ENCODE measurements at places on chromosomes 2 and 18.

DNA sequence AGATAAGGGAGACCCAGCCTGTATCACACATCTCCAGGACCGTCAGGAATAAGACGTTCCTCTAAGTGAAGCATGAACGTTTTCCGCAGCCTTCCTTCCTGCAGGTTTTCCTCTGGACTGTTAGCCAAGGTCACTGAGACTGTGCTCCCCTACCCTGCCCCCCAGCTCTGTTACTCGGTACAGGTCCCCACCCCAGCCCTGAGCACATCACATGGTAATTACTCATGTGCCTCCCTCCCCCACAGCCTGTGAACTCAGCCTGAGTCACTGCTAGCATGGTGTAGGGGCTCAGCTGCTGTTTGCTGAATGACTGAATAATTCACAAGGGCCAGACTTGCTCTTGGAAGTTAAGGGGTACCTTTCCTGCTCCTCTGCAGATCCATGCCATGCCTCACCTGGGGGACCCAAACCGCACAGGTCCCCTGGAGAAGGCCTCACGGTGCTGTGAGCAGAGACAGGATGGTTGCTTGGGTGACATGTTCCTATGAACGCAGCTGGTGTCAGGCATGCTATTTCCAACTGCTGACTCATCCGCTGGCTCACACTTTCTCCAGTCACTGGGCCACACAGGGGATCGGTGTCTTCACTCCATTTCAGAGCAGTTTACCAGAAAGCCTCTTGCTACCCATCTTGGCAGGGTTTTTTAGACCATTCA lies 88.2 kb downstream of the PLB1 start:
- no peak for DNase-seq

DNA sequence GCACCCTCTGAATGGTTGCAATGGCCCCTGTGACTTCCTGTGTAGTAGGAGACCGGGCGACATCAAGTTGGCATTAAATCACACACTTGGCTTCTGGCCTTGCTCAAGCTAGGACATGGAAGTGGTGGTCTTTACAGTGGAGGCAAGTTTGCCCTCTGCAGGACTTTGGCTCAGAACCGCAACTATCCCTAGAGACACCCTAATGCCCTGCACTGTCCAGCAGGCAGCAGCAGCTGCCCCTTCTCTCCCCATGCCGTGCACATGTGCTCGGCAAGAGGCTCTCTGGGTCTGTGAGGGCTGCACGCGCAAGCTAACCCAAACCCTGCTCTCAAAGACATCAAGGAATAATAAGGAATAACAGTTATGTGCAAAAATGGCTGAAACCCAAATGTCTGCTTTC lies 106.5 kb downstream of the COL6A3 start:
- DNase-seq = no peak

DNA sequence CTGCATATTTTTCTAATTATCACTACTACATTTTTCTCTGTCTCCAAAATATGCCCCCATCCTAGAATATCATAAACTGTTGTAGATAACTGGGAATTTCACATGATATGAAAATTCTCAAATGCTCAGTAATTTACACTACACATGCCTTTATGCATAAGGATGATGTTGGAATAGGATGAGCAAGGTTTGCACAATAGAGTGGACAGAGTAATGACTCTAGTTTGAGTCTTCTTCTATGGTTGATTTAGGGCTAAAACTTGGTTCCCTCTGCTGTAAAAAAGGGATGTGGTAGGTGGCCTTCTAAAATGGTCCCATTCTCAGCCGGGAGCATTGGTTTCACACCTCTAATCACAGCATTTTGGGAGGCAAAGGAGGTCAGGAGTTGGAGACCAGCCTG lies 129.9 kb downstream of the BCL11A start:
- DNase-seq = no peak

DNA sequence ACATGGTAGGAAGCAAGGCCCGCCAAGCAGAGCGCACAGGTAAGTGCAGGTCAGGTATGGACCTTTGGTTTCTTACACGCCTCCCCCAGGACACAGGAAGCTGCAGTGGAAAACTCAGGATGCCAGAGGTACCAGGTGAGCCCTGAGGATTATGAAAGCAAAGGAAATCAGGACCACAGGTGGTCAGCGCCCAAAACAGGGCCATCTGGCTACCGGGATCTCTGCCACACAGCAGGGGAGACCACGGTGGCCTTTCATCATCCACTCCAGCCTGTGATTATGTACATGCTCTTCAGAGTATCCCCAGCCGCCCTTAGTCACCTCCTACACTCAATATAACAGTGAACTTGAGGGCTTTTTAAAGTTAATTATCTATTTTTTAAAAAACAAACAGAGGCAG lies 125.5 kb upstream of the EPC2 start:
- no peak for DNase-seq

DNA sequence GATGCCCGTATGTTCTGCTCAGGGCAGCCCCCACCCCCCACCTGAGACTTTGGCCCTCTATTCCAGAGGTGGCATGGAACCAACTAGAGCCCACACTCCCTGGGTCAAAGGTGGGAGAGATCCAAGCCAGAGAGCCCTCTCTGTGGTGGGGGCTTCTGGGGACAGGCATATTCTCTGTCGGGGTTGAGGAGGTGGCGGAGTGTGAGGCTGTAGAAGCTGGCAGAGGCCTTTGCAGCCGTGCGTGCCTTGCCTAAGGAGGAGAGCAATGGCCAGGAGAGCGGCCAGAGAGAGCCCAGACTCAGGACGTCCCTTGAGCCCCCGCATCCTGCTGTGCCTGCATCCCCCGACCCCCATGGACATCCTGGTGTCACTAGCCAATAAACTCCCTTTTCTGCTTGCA lies 79.2 kb upstream of the HPCAL1 start:
- DNase-seq = no peak

- DNase-seq = no peak
These were observed 1408.2 kb upstream of the PIK3C3 start for GRCh38 chr18:40546875-40547274.

DNA sequence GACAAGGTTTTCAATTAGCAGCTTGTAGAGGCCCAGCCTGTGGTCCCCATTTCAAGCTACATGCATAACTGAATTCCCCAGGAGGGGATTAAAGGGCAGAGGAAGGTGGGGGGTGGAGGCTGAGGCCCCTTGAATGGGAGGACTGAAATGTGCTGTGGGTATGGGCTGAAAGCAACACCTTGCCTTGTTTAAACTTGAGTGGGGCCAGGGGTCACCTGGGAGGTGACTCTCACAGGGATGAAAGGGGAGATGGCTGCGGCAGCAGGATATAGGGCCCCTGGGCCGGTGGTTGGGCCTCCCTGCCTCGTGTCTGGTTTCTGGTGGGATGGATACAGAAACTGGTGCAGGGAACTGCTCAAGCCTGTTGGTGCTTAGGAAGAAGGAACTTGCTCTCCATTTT lies 225.9 kb upstream of the SPRED2 start:
- no peak for DNase-seq

- no peak for DNase-seq
These were observed 196.1 kb upstream of the OSR1 start for GRCh38 chr2:19554520-19554919.

DNA sequence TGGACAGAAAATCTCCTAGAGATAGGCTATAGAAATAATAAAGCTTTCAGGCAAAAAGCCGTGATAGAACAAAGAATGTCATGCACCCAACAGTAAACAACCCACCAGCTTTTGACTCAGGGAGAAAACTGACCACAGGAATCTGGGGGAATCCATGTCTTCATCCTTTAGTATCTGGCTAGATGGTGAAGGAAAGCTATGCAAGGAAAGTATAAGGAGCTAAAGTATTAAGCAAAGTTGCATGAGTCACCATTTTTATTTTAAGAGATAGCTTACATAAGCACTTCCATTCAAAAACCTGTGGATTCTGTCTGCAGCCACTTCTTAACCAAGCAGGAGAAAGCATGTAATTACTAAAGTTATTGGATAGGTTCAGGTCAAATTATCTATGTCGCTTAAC lies 363.8 kb downstream of the LRP1B start:
- no peak for DNase-seq

DNA sequence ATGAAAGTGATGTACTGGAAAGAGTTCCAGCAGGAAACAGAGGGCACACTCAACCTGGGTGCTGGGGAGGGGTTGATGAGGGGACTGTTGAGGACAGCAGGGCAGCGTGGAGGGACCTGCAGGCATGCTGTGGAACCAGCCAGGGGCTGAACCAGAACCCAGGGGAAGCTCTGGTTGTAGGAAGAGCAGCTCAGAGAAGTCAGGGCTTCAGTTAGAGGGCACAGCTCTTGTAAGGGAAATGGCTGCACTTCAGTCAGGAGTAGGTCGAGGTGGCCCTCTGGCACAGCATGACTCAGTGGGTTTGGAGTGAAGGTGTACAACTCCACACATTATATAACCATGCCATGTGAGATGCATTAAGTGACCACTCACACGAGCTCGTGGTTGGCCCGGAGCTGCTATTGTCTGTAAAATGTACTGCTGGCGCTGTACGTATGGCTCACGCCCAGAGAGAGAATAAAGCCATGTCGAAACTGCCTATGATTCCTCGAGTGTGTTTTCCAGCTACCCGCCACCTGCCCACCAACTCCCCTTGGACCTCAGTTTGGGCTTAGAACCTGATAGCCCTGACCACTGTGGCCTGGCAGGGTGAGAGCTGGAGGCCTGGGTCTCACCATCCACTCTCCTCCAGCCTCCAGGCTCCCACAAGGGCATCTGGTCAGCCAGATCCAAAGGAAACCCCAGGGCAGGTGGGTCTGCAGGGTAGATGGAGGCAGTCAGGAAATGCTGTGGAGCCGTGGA lies 136.5 kb upstream of the HS6ST1 start:
- no peak for DNase-seq

DNA sequence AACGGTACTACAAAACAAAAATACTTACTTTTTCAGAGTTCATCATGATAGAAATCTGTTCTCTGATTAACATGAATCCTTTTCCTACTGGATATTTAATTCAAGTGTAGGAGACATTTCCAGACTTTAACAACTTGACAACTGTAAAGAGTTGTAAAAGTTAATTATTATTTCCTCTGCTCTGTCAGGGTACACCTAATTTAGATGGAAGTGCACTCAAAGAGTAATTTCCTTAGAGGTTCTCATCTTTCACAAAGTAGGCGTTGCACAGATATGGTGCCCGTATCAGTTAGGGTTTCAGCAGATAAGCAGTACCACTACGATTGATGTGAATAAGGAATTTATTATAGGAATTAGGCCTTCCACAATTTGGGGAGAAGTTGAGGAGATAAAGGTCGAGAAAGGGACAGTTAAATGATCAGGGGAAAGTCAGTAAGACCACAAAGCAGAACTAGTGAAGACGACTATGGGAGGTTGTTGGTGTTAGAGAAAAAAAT lies 16.2 kb upstream of the PDE11A start:
- DNase-seq = no peak

DNA sequence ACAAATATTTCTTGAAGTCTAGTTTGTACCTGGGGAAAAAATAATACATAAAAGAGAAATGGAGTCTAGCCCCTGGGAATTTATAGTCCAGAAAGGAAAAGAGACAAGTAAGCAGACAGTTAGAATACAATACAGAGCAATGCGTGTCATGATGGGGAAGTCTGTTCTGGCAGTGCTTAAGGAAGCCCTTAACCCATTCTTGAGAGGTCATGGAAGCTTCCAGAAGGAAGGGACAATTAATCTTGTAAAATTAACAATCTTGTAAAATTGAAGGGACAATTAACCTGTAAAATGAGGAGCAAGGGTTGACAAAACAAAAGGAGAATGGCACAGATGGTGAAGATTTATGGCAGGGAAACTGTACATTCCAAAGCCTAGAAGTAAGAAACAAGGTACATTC lies 66.7 kb downstream of the METTL4 start:
- DNase-seq = no peak

GRCh38 chr18:61935362-61935761 lies 42.6 kb upstream of the RNF152 start:
- no peak for DNase-seq

GRCh38 chr2:116582850-116583249 lies 1231.6 kb upstream of the DDX18 start:
- no peak for DNase-seq

DNA sequence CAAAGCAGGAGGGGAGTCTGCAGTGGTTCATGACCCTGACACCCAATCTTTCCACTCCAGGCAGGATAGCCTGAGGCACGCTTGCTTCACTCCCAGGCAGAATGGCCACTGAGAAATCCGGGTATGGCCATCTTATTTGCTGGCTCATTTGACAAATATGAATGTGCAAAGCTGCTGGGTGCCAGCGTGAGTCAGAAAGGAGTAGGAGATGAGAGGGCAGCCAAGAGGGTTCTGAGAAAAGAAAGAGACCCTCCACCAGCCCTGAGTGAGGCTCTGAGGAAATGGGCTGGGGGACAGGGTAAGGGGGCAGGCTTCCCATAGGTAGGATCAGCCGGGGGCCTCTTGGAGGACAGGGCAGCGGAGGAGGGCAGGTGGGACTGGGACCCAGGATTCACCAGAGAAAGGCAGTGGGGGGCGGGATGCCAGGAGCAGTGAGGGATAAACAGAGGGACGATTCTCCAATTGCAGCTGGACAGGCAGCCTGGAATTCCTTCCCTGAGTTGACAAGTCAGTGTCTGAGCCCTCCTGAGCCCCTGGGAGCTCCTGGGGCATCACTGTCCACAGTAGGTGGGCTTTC lies 15.2 kb downstream of the RAMP1 start:
- no peak for DNase-seq

DNA sequence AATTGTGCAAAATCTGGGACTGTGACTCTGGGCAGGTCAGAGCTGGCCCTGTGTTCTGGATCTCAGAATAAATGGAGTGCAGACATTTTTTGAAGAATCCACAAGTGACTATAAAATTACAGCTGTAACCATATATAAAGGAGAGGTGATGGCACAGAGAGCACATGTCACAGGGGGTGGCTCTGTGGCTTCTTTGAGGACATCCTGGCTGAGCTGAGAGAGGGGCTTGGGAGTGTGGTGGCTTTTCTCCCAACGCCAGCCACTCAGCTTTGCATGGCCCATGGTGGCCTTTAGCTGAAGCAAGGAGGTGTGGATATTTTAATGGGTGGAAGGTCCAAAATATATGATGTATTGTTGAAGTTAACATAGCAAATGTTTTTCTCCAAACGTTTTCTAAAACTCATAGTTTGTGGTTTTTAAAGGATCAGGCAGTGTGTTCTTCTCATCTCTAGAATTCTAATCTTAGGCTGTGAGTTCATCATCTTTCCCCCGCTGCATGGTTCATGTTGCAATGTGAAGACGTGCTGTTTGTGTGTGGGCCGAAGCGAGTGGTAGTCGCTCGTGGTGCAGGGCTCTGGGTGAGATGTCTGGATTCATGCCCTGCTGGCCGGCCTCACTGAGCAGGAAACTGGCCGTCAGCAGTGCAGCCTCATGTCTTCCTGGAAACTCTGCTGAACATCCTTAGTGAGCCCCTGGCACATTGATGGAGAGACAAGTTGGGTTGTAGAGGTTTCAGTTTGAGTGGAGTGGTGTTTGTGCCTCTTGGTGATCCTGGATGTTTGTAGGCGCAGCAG lies 109.9 kb downstream of the ZNF236 start:
- no peak for DNase-seq

- DNase-seq = no peak
These were observed at the start of gene PSMA8 for GRCh38 chr18:26133652-26134051. PSMA8 (plus strand) TSS chr18:26133869; CDS start chr18:26133966, 97 bp downstream.

Data from T47D (cell line).